ENCODE measurements at places on chromosomes 7 and 10. TPM values are rescaled to one million over a fixed set of nuclear protein-coding genes. Genes with fewer than 3 reads are reported as not detected.
A peak's percentile ranks its signal among the peaks of the same experiment; 100 is the strongest.

- H3K36me3 ChIP-seq, result no peaks in the 10 kb centered on the region
- H3K4me3 ChIP-seq, result no peak overlapping the region
- DNase-seq, result peak; percentile 10
- peaks cover 16% of the 10 kb centered on the region for H3K4me1 ChIP-seq
Observed at GRCh38 chr10:9294865-9295264, 1240.4 kb downstream of the GATA3 start.

CRTAC1 gene
- not detected for total RNA-seq

DNA sequence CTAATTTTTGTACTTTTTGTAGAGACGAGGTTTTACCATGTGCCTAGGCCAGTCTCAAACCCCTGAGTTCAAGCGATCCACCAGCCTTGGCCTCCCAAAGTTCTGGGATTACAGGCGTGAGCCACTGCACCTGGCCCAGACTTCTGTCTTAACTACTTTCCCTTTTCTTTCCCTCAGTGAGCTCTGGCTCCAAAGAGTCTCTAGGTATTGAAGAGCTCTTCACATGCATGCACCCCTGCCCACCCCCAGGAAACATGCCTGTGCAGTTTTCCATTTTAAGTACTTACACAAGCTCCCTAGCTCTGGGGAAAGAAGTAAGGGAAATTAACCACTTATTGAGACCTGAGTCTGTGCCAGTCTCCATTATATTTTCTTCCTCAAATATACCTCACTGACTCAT lies 2.0 kb downstream of the MYOZ1 start:
- no peak overlapping the region for H3K27ac ChIP-seq
- no peaks in the 10 kb centered on the region for H3K36me3 ChIP-seq
- no peak overlapping the region for H3K4me3 ChIP-seq
- H3K27me3 ChIP-seq, result peaks cover 2% of the 10 kb centered on the region

TUBAL3 gene
- total RNA-seq, result not detected

OR6B1 gene
- not detected for total RNA-seq

ZP3 gene
- 1.0 TPM for total RNA-seq

MYO3A gene
- total RNA-seq, result not detected

Measured in activated CD4-positive, alpha-beta T cell treated with anti-CD3 and anti-CD28 coated beads, Interleukin-2, amount 10 ng/mL, durations not matched to agents 7 days and 5 days (primary cell).